ENCODE measurements at places on chromosomes 2 and 18.

- DNase-seq: no peak
Observed at GRCh38 chr2:190267302-190267701, 52.3 kb downstream of the HIBCH start.

- no peak for DNase-seq
Observed at GRCh38 chr2:88125344-88125923, 2.4 kb downstream of the FABP1 start.

GRCh38 chr2:228646061-228646460, 464.6 kb upstream of the SPHKAP start:
- no peak for DNase-seq

GRCh38 chr2:12440731-12441130, 276.0 kb upstream of the TRIB2 start:
- no peak for DNase-seq

GRCh38 chr2:37020212-37020886, 54.0 kb upstream of the STRN start:
- no peak for DNase-seq

GRCh38 chr2:145638675-145639074, 1118.8 kb upstream of the ZEB2 start:
- DNase-seq: no peak

GRCh38 chr2:31031132-31031706, 107.0 kb downstream of the GALNT14 start:
- DNase-seq: no peak

- no peak for DNase-seq
Observed at GRCh38 chr2:203804764-203805485, 62.6 kb upstream of the CTLA4 start.

- no peak for DNase-seq
Observed at GRCh38 chr18:51862051-51862715, 477.8 kb upstream of the DCC start.

DNA sequence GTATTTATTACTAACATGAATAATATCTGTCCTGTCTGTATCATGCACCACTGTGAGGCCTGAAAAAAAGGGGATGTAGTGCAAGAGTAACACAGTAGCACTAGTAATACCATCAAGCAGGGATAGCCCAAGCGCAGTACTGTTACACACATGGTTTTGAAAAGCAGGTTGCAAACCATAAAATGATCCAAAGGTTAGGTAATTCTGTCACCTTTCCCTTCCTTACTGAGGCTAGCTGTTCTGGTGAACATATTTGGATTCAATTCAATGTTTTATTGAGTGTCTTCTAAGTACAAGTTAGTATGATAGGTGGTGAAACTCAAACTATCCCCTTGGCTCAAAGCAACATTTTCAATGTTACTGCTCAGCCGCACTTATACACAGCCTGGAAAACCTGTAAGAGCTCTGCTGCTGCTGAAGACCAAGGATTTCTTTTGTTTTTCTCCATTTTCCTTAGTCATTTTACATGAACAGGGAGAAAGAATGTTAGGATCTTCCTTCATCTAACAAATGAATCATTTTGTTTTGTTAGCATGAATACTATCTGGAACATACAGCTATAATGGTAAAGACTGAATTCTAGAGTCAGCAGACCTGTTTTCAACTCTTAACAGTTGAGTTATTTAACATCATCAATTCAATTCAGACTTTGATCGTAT, 102.5 kb upstream of the ITPRID2 start:
- no peak for DNase-seq

DNA sequence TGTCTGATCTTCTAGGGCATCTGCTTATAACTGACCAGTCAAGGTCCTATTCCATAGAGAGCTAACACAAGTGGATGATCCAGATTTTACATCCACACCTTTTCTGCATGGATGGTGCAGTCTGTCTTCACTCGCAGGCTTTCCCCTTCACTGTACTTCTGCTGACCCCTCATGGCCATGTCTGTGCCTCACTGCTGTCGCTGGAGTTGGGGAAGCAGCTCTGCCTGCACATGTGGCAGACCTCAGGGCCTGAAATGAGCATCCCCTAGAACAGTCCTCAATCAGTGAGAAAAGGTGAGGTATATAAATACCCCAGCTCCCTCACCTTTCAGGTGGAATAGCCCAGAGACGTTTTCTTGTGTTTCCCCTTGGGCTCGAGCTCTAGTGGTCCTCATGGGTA, 233.8 kb downstream of the ANKRD36B start:
- no peak for DNase-seq

GRCh38 chr2:45380131-45380836, 230.8 kb downstream of the SRBD1 start:
- DNase-seq: no peak

Data from GM12891 (cell line).